ENCODE measurements at places on chromosomes 1 and 21.

DNA sequence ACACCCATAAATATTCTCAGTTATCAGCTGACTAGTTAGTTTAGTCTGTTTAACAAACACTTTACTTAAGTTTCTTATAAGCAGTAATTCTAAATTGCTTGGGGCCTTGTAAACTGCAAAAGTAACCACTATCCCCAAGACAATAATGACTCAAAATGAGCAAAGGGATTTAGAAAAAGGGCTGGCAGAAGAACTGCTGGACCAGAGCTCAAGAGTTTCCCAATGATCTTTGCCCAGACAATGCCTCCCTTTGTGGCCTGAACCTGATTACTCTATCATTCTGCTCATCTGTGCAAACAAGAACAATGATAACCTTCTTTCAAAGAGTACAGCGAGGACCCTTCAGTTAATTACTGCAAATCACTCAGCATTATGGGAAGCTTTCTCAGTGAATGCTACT is 123.5 kb downstream of the TIAM1 start:
- DNase-seq, result no peak

- no peak for DNase-seq
Observed at GRCh38 chr1:117680316-117681002, 74.6 kb downstream of the TENT5C start.

GRCh38 chr1:231923491-231924041 is 297.0 kb downstream of the DISC1 start:
- no peak for DNase-seq

DNA sequence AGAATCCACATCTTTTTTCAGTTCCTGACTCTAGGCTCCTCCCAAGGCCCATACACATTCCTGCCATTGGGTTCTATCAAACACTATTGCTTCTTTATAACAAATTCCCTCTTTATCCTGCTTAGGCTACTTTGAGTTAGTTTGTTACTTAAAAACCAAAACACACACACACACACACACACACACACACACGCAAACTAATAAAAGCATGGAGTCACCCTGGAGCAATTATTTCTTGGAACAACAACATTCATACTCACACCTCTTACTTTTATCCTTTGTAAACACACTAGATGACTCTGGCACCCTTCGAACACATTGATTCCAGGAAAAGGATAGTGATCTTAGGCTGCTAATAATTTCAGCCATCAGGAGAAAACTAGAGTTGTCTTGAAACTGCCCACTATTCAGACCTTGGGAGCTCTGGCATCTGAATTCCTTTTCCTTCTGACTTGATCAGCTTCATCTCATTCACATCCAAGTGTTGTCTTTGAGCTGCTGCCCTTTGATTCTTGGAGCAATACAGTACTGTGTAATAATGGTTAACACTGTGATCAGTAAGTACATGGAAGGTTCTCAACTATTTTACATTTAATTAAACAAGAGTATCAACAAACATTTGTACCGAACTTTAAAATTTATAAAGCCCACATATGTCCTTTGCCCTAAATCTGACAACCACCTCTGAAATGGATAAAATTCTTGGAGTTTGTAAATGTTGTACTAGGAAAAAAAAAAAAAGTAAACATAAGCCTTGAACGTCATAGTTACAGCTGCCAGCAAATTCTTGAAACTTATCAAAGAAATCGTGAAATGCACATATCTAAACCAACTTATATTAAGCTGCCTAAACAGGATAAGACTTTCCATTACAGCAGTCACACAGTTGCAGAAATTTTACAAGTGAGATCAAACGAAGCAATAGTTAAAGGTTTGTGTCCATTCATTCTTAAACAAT is 2.8 kb upstream of the SEC22B start:
- DNase-seq, result no peak

- DNase-seq, result no peak
Observed at GRCh38 chr1:87314091-87314490, 14.6 kb upstream of the LMO4 start.

DNA sequence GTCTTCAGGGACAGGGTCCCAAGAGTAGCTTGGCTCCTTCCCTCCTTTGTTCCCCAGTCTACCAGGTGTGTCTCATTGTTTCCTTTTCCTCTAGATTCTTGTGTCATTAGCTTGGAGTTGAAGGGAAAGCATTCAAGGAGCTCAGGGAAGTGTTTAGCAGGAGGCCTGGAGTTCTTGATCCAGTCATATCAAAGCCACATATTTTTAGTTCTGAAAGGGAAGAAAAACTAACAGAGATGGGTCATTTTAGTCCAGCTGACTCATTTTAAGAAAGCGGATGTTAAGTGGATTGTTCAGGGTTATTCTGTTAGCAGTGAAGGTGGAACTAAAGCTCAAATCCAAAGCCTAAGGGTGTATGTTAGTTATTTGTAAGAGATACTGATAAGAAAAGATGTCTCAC is 721 bp downstream of the C1orf54 start:
- DNase-seq, result no peak

Measured in cerebellar nuclear complex (tissue), 1 donor.